ENCODE measurements at places on chromosomes 13 and 19. TPM values are rescaled to one million over a fixed set of nuclear protein-coding genes. Genes with fewer than 3 reads are reported as not detected.

DNA sequence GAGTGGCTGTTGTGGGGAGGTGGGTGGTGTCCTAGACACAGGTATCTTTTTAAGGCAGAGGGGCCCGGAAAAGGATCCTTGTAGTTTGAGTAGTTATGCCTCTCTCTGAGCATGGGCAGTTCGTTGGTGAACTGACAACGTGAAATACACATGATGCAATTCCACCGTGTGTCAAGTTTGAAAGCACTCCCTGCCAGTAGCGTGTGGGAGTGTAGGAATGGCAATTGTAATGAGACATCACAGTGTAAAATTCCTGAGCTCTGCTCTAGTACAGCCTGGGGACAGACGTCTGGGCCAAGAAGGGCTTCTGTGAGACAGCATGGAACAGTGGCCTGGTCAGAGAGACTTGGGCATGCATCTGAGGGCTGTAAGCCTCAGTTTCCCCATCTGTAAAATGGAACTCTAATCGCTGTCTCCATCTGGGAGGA lies 10.4 kb upstream of the ASF1B start:
- DNase-seq: no peak

DNA sequence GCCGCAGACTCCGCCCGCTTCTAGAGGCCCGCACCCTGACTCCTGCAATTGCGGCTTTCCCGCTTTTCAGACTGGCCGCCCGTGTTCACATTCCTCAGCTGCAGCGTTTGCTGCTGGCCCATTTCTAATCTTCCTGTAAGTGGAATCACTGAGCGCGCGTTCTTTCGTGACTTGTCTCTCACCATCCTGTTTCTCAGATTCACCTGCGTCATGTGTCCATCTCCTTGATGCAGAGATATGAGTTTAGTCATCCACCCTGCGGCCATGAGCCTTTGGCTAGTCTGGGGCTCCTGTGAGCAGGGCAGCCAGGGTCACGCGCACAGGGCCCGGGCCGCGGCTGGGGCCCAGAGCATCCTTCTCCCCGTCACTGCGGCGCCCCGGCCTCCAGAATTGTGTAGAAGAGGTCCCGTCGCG lies 110.0 kb downstream of the CRYL1 start:
- DNase-seq: no peak

- no peak for DNase-seq
Measured at GRCh38 chr19:54380897-54381296, 16.2 kb upstream of the LAIR1 start.

Gene GZMM
- not detected for total RNA-seq

DNA sequence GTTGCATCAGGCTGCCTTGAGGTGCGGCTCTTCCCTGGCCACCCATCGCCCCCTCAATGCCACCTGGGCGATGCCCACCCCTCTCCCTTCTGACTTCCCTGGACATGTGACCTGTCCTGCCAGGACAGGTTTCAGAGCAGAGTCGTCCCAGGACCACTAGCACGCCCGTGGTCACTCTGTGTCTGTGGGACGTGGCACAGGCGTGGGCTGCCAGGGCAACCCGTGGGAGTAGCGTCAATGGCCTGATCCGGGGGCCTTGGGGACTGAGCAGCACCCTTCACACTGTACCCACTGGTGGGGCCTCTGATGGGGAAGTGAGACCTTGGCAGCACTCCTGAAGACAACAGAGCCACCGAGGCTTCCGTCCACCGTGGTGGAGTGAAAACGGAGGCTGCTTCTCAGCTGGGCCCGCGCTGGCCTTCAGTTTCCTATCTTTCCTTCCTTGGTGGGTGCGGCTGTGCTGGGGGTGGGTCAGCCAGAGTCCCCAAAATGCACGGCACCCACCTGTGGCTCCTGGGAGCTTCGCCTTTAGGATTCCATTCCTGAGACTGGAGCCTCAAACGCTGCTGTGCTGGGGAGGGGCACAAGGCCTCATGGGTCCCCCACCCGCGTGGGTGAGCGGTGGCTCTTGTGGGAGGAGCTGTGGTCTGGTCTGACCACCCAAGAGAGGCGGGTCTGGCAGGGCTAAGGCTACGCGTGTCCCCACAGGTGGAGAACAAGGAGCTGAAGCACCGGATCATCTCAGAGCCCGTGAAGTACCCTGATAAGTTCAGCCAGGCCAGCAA lies 26.7 kb upstream of the TMEM255B start:
- DNase-seq: no peak
